Urinary bladder (tissue), 4 donors: ENCODE measurements at places on chromosomes 4 and X. TPM values are rescaled to one million over a fixed set of nuclear protein-coding genes. Genes with fewer than 3 reads are reported as not detected.

LDOC1 gene
- total RNA-seq = 6.4 TPM

RRH gene
- total RNA-seq = 0.16 TPM

SHROOM2 gene
- 5.8 TPM for total RNA-seq

SPANXA2 gene
- not detected for total RNA-seq

CT45A5 gene
- not detected for total RNA-seq

BMPR1B gene
- total RNA-seq = 1.7 TPM

MAGED4B gene
- total RNA-seq = 33.6 TPM

TLR3 gene
- 20.4 TPM for total RNA-seq

TSC22D3 gene
- total RNA-seq = 63.2 TPM

SMPX gene
- total RNA-seq = 47.5 TPM

CLGN gene
- total RNA-seq = 4.8 TPM

NAA11 gene
- not detected for total RNA-seq

SSX2 gene
- not detected for total RNA-seq

UGT2B17 gene
- total RNA-seq = not detected

GASK1B gene
- 155 TPM for total RNA-seq

EPGN gene
- total RNA-seq = not detected

LRIT3 gene
- total RNA-seq = 0.16 TPM

TEX13B gene
- not detected for total RNA-seq

GATA1 gene
- not detected for total RNA-seq
